ENCODE measurements at places on chromosomes 7 and 10.

DNA sequence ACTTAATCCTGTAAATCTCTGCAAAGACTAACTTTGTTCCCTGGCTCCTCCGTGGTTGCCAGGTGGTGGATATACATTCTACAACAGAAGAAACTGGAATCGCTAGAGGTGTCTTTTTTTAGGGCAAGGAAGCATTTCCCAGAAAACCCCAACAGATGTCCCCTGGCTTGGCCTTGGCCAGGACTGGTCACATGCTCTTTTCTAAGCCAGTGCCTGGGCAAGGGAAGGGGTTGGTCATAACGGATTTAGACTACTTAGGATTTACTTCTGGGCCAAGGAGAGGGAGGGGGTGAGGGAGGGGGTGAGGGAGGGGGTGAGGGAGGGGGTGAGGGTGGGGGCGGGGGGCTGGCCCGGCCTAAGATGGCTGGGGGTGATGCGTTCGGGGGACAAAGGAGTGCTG lies 105.7 kb downstream of the SNX10 start:
- DNase-seq: no peak

- no peak for DNase-seq
Measured at GRCh38 chr7:15602236-15602635, 40.4 kb upstream of the AGMO start.

DNA sequence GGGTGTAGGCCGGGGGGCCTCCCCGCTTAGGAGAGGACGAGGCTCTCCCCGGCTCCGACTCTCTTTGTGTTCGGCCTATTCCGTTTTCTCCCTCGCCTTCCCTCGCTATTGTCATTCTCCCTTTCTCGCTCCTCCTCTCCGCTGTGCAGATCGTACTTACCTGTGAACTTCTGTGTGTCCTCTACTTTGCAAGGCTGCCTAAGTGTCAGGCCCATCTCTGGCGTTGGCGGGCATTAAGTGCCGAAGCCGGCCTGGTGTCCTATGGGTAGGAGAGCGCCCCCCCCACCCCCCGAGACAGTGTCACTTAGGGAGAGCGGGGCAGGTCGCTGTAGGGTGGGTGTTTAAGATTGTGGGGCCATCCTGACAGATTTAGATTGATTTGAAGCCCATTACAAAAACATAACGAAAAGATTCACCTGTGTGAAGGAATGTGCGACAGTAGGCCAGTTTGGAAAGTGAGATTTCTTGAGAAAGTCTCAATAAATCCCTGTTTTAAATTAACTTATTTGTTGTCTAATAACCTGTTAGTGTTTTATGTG lies 579 bp downstream of the RBM33 start:
- no peak for DNase-seq

DNA sequence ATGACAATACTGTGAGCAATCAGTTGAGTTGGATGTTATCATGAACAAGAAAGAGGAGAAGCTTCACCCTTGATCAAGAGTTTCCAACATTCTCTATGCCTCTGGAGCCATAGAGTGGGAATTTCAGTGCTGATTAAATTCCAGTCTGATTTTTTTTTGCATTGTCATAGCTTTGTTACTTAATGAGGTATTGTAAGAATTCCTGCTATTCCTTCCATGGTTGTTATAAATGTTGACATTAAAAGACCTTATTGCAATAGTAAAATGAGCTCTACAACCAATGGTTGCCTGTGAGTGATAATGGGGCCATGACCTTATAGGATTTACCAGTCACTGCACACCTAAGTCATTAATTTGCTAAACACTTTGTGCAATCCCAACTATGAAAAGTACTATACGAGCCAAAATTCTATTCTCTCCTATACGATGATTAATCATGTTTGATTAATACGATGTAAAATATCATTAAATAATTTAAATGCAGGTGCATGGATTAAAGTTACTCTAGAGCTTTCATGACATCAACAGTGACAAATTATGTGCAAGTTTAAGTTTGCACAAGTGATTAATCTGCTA lies 353.2 kb upstream of the KLF6 start:
- DNase-seq: no peak

- no peak for DNase-seq
Measured at GRCh38 chr10:70254778-70255328, 21.6 kb upstream of the PPA1 start.

- DNase-seq: no peak
Measured at GRCh38 chr7:122515404-122515803, 183.5 kb downstream of the RNF133 start.

DNA sequence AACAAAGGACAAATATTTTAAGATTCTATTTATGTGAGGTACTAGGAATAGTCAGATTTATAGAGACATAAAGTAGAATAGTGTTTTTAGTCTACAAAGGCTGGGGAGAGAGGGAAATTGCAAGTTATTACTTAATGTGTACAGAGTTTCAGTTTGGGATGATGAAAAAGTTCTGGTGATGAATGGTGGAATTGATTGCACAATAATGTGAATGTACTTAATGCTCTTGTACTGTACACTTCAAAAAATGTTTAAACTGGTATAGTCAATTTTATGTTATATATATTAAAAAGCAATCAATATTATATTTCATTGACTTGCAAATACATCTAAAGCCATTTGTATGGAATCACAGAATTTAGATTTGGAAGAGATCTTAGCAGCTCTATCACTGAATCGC lies 213.4 kb downstream of the PPP1R3A start:
- no peak for DNase-seq

DNA sequence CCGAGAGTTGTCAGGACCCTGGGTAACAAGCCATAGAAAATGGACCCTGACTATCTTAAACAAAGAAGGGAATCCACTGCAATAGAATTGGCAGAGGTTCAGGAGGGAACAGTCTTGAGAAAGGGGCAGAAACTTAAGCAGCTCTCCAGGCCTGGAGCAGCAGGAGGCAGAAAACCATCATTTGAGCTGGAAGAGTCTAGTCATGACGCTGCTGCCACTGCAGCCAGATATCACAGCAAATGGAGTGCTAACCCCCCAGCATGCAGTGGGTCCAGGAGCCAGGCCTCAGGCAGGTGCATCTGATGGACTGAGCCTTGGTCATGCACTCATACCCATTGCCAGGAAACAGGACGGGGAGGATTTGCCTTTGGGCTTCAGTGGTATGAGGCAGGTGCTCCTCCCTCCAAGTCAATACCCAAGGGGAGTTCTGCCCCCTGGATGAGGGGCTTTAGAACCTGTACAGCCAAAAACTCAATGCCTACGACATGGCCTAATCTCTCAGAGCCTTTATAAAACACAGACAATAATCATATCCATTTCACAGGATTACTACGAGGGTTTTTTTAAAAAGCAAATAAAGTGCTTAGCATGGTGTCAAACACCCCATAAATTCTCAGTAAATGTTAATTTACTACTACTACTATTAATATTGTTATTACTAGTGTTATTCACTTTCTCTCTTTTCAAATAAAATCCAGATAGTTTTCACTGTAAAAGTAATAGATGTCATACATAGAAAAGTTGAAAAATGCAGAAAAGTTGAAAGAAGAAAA lies 30.7 kb downstream of the DUSP5 start:
- no peak for DNase-seq

DNA sequence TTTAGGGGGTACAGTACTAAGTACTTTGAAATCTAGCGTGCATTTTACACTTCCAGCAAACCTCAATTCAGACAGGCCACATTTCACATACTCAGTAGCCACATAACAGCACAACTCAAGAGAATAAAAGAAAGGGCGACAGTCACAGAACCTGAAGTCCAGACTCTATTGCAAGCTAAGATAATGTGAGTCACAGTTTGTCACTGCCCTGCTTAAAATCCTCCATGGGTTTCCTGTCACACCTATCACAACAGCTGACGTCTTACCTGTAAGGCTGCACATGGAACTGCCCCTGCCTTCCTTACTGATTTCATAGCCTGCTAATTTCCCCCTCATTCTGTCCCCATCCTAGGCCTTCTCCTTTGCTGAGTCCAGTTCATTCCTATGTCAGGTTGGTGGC lies 16.1 kb upstream of the CDK14 start:
- no peak for DNase-seq

DNA sequence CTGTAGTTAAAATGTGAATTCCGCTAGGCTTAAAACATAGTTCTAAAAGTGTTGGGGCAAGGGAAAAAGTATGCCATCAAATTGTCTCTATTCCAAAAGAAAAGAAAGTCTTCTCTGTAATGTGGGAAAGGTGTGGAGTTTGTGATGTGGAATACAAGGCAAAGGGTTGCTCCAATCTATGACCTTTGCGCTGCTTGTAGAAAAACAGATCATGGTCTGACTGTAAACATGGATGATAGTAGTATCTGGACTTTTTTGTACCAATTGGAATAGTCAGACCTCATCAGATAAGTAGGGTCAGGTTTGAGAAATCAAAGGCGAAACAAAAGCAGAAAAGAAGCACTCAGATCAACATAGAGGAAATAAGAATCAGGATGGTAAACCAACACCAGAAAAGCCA lies 372.3 kb downstream of the TFEC start:
- DNase-seq: no peak

GRCh38 chr10:101308051-101308450 lies 45.9 kb upstream of the BTRC start:
- DNase-seq: no peak

- DNase-seq: no peak
Measured at GRCh38 chr7:99806839-99807478, 20.9 kb upstream of the CYP3A43 start.

- DNase-seq: no peak
Measured at GRCh38 chr7:44261240-44261639, 60.5 kb downstream of the YKT6 start.

- no peak for DNase-seq
Measured at GRCh38 chr7:110521357-110521911, 569.5 kb upstream of the LRRN3 start.

- no peak for DNase-seq
Measured at GRCh38 chr7:99707096-99707495, 27.3 kb upstream of the CYP3A5 start.

GRCh38 chr7:106165337-106165736 lies 53.2 kb upstream of the SYPL1 start:
- DNase-seq: no peak

DNA sequence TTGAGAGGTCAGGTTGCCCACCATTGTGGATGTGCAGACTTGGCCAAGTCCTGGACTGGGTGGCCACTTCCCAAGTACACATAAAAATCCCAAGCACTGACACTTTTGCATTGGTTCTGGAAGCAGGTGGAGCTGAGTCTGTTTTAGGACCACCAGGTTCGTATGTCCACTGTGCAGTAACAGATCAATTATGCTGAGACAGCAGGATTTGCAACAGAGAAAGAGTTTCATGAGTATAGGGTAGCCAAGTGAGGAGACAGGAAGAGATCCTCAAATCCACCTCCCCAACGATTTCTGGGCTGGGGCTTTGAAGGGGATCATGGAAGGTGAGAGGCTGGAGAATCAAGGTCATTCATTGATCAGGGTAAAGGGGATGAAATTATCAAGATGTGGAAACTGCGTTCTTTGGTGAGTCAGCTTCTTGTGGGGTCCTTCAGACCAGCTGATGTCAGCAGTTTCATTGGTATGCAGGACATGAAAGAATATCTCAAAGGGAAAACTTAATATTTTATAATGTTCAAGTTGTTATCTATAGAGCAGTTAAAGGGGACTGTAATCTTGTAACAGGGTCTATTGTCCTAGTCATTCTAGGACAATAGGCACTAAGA lies 277.7 kb downstream of the GALNT17 start:
- DNase-seq: no peak

DNA sequence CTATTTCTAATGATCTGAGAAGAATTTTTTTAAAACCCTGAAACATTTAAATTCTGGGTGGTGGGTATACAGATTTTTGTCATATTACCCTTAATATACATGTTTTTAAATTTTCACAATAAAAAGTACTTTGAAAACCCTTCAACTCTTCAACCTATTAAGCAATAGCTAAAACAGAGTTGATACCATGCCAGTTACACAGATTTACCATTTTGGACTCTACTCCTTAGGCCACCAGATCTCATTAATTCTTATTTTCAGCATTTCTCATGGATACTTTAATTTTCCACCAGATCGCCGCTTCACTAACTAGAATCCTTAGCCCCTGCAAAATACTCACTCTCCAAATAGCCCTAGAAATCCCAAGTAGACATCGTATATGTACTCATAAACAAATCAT lies 12.7 kb upstream of the COL28A1 start:
- DNase-seq: no peak

GRCh38 chr10:59064080-59064692 lies 112.3 kb upstream of the PHYHIPL start:
- no peak for DNase-seq

GRCh38 chr10:54372179-54372578 lies 428.9 kb downstream of the PCDH15 start:
- DNase-seq: no peak

DNA sequence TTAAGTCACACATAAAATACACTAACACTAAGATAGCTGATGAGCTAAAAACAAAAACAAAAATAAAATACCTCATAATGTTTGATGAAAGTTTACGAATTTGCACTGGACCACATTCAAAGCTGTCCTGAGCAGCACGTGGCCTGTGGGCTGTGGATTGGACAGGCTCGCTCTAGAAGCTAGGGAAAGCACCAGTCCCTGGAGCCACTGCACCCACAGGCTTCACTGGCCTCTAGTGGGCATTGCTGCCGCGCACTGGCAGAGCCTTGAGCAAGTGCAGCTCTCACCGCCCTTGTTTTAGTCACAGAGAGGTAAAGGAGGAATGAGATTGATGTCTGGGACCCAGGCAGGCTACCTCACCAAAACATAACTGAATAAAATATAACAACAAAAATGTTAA lies 67.6 kb downstream of the PAX2 start:
- no peak for DNase-seq
